ENCODE measurements at places on chromosomes 1 and 21. TPM values are rescaled to one million over a fixed set of nuclear protein-coding genes. Genes with fewer than 3 reads are reported as not detected.

TRIM17 gene
- 2.2 TPM for total RNA-seq

NCDN gene
- 10.8 TPM for total RNA-seq

OR1C1 gene
- total RNA-seq = not detected

OPTC gene
- not detected for total RNA-seq

LCE1C gene
- total RNA-seq = 0.24 TPM

CFHR3 gene
- total RNA-seq = not detected

HES2 gene
- 299 TPM for total RNA-seq

CD52 gene
- not detected for total RNA-seq

MORN1 gene
- 7.2 TPM for total RNA-seq

CELSR2 gene
- total RNA-seq = 28.4 TPM

DCLRE1B gene
- 2.7 TPM for total RNA-seq

GORAB gene
- 6.5 TPM for total RNA-seq

WDR64 gene
- not detected for total RNA-seq

WDR47 gene
- 16.4 TPM for total RNA-seq

CYP4B1 gene
- not detected for total RNA-seq

CD2 gene
- not detected for total RNA-seq

PTTG1IP gene
- 257 TPM for total RNA-seq

NMNAT2 gene
- under 0.01 TPM for total RNA-seq
